ENCODE measurements at places on chromosomes 2 and 18.

- no peak for DNase-seq
Measured at GRCh38 chr2:20343128-20343527, 7.5 kb downstream of the PUM2 start.

DNA sequence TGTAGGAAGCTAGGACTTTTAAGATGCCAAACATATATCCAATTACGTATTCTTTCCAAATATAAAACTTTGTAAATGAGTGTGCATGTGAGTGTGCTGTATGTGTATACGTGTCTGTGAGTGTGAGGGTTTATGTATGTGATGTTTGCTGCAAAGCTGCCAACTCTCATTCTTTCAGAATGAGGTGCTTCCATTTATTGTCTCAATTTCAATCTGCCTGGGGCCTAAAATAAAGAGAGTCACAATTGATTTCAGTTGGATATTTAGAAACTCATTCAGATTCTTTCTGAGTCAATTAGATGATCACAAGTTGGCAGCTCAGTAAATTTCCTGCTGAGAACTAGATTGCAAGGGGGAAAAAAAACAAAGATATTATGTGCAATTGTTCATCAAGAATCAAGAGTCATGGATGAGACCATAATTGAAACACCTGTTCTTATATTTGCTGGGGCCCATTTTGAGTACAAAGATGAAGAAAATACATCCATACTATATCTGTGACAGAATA lies 621.2 kb upstream of the ACVR2A start:
- no peak for DNase-seq

DNA sequence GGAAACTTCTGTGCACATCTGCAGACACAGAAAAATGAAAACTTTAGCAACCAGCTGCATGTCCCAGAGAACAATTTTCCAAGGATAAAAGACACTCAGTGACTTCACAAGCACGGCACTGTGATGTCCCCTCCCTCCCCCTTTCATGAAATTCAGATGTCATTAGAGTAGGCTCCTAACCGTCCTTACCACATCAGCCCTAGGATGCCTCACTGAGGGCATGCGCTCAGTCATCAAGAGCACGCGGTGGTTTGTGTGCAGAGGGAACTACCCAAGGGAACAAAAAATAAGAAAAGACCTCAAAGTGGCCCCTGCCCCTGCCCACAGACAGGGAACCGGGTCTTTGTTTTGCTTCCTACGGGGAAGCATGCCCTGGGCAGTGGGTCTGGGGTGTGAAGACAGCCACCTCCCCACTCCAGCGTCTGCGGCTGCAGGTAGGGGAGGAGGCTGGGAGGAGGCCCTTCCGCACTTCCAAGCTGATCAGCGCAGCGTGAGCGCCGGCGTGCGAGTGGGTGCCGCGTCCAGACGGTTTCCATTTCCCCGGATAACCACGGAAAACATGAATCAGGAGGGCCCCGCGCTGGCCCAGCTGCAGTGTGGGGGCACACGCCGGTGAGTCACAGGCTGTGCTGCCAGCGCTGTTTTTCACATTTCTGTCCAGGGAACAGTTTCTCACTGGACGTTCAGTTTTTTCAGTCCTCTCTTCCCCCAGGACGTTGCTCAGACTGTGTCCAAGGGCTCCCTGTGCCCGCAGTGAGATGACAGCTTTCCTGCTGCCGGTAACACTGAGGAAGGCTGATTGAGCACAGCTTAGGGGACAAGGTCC lies 70.6 kb downstream of the COPS8 start:
- no peak for DNase-seq

DNA sequence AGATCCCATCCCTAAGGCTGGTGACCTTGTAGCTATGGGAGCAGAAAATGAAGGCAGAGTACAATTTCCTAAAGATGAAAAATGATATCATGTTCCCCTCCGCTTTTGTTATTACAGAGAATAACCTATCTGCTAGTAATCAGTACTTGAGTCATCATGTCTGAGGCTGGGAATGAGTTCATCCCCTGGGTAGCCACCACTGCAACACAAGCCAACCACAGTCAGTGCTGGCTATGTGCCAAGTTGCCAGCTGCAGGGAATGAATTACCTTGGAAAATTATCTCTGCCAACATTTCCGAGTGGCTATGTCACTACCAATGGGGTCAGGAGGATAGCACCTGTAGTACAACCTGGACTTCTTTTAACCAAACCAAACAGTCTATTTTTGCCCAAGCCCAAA lies 1094.7 kb upstream of the DDX18 start:
- DNase-seq: no peak

DNA sequence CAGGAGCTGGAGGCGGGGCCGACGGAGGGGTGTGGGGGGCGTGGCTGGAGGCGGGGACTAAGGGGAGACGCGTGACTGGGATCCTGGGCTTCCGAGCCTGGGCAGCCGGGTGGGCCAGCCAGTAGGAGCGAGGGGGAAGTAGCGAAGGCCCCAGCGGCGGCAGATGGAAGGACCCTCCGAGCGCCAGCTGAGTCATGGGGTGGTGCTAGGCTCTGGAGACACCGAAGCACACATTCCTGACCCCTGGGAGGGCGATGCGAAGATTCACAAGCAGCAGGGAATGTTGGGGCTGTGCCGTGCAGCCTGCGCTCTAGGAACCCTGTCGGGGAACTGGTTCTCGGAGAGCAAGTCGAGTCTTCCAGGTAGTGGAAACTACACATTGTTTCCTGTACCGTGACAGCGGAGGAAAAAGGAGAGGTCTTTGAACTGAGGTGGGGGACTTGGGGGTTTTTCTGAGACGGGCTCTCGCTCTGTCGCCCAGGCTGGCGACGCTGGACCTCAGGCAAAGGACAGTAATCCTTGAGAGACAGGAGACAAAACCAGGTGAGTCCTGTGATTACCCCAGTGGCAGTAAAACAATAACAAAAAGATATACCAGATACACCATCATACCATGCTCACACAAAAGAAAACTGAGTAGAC lies 650 bp upstream of the AFG3L2 start:
- DNase-seq: peak; percentile 97

- DNase-seq: no peak
Measured at GRCh38 chr2:7639476-7639875, 722.3 kb downstream of the RNF144A start.

DNA sequence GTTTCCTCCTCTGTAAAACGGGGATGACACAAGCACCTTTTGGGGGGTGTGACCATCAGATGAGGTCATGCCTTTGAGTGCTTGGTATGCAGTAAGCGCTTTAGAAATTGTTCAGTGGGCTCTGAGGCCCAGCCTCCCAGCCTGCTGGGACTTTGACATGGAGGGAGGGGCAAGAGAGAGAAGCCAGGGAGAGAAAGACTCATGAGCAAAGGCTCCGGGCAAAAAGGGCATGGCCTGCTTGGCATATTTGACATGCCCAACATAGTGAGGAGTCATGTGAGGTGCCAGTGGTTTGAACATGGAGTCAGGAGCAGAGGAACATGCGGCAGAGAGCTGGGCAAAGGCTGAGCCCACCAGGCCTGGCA lies 14.0 kb downstream of the TNS1 start:
- DNase-seq: no peak

DNA sequence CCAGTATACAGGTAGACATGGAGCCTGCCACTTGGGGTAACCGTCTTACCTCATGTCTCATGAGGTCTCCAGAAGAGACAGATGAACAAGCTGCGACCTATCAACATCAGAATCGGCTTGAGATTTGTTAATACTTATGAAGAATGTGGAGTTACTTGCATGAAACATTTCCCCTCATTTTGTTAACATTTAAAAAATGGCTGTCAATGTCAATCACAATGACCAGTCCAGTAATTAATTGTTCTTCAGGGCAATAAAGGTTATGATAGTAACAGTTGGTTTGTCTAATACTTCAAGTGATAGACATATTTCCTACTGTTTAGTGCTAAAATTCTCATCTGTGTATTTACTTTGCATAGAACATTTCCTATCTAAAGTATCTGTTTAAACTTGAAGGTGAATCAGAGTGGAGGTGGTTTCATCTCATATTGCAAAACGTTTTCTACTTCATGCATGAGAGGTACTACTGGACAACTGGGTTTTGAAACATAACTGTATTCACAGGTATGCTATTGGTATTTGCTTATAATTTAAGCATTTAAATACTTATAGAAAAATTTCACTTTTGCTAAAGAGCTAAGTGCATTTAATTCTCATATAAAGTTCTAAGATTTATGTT lies 15.1 kb downstream of the SERTAD2 start:
- no peak for DNase-seq

DNA sequence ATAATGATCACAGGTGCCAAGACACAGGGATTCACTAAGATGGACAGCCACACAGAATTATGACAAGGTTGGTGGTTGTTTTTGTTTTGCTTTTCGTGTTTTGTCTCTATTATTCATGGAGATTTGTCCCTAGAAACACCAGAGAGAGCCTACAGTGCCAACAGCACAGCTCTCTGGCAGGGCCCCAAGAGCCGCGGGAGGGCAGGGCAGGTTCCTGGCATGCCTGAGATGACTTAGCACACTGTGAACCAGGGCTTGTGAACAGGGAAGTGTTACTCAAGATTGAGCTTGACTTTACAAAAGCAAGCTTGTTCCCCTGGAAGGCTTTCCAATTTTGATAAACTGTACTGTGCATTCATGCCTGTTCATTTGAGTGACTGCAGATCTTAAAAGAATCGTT lies 437.4 kb upstream of the SALL3 start:
- DNase-seq: no peak

GRCh38 chr18:45602926-45603325 lies 12.3 kb upstream of the SLC14A2 start:
- DNase-seq: no peak

GRCh38 chr2:198546122-198546521 lies 741.7 kb downstream of the PLCL1 start:
- no peak for DNase-seq

DNA sequence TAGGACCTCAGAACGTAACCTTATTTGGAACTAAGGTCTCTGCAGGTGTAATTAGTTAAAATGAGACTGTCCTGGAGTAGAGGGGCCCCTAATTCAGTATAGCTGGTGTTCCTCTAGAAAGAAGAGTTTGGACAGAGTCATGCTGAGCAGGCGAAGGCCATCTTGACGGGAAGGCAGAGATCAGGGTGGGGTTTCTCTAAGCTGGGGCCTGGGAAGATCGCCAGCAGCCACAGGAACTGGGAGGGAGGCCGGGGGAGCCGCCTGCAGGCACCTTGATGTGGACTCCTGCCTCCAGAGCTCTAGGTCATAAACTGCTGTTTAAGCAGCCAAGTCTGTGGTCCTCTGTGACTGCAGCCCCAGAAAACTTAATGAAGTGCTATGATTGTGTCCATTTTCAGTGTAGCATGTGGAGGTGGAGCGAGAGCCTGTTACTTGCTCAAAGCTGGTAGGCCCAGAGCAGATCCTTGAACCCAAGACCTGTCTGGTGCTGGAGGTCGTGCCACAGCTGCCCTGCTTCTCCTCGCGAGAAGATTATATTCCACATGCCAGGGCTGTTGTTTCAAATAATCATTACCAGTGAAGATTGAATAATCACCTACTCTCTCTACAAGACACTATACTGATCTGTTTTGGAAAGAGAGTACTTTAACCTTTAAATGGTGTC lies 105.7 kb downstream of the TPO start:
- DNase-seq: no peak

All from HCEC 1CT (cell line).